Type B pancreatic cell (in vitro differentiated cells): ENCODE measurements at places on chromosomes 1 and 21. TPM values are rescaled to one million over a fixed set of nuclear protein-coding genes. Genes with fewer than 3 reads are reported as not detected.

- peaks cover 22% of the 10 kb centered on the region for H3K36me3 ChIP-seq
- H3K27me3 ChIP-seq = no peaks in the 10 kb centered on the region
- peak overlapping the region; percentile 95 for H3K4me3 ChIP-seq
- H3K4me1 ChIP-seq = peaks cover 25% of the 10 kb centered on the region
- DNase-seq = no peak
Observed at GRCh38 chr21:46322351-46323226, 1.1 kb downstream of the C21orf58 start.

DNA sequence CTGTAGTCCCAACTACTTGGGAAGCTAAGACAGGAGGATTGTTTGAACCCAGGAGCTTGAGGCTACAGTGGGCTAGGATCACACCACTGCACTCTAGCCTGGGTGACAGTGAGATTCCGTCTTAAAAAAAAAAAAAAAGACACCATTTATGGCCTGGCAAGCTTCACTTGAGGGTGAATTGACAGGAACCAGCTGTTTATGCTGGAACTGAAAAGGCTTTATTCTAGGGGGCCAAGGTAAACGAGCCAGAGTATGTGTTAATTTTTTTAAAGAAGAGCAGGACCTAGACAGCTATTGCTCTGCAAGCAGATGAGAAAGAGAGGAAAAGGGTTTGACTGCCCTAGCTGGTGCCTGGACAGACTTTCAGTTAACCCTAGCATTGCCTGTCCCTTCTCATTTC, 37.0 kb downstream of the S100A6 start:
- no peak overlapping the region for H3K4me3 ChIP-seq
- H3K4me1 ChIP-seq = peaks cover 7% of the 10 kb centered on the region
- peaks cover 6% of the 10 kb centered on the region for H3K27me3 ChIP-seq
- H3K27ac ChIP-seq = no peak overlapping the region
- H3K36me3 ChIP-seq = no peaks in the 10 kb centered on the region

- H3K27ac ChIP-seq = no peak overlapping the region
- H3K4me3 ChIP-seq = no peak overlapping the region
- H3K36me3 ChIP-seq = no peaks in the 10 kb centered on the region
- DNase-seq = no peak
- H3K4me1 ChIP-seq = peaks cover 5% of the 10 kb centered on the region
Observed at GRCh38 chr1:203407296-203407695, 56.4 kb upstream of the FMOD start.

- H3K27ac ChIP-seq = peak overlapping the region; percentile 48
- H3K27me3 ChIP-seq = no peaks in the 10 kb centered on the region
- no peak overlapping the region for H3K4me3 ChIP-seq
- H3K36me3 ChIP-seq = no peaks in the 10 kb centered on the region
Observed at GRCh38 chr21:39004634-39005501, 178.4 kb downstream of the PSMG1 start.

TSSK3 gene
- total RNA-seq = 2.1 and 3.8 TPM in 2 replicates

- no peaks in the 10 kb centered on the region for H3K27me3 ChIP-seq
- no peak for DNase-seq
- no peak overlapping the region for H3K4me3 ChIP-seq
- H3K4me1 ChIP-seq = peaks cover 3% of the 10 kb centered on the region
- H3K36me3 ChIP-seq = no peaks in the 10 kb centered on the region
Observed at GRCh38 chr1:10950316-10951172, 61.9 kb upstream of the TARDBP start.

DNA sequence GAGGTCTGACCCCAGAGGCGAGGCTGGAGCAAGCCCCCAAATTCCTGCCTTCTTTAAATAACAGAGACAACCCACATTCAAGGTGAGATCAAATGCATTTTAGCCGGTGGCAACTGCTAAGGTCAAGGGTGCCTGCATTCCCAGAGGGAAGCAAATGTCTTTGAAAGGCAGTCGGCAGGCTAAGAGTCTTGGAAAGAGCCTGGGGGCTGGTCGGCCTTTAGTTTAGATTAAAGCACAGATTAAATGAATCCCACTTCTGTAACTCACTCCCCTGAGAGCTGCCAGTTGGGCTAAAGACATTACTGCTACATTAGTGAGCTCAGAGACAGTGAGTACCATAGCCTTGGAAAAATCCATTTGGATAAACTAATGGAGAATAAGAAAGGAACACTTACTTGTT, 59.2 kb downstream of the HTR6 start:
- H3K4me1 ChIP-seq = peaks cover 10% of the 10 kb centered on the region
- no peak for DNase-seq
- H3K27ac ChIP-seq = no peak overlapping the region

KCNT2 gene
- 4.1 and 10.9 TPM in 2 replicates for total RNA-seq

DNA sequence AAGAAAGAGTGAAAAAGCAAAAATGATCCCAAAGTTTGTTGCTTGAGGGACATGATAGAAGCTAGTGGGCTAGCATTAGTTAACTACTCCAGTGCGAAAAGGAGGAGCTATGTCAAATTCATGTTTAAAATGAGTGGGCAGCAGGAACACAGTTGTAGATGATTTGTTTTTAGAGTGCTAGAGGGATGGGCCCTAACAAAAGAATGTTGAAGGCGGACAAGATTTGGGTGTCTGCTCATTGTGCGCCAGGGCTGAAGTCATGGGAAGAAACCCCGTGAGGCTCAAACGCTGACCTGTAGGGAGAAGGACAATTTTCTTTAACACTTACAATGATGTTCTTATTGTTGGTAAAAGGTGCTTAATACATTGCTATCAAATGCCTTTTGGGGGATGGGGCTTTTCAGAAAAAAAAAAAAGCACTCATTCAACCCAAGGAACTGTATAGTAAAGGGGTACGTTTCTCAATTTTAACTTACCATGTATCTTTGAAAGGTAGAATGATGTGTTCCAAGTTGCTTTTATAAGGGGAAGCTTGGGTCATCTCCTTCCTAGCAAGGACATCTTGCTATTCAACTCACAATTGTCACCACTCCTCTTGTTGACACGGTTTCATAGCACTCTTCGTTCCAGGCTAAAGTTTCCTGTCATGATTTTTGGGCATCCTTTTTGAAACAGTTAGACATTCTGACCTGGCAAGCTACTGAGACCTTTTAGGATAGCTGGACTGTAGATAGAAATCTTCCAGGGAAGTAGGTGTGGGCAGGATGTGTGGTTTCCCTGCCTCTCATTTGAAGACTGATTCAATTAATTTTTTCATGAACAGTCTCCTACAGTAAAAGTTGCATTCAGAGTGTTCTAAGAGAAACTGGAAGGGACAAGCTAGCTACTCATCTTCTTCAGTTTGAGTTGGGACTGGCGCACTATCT, 53.0 kb upstream of the CNN3 start:
- no peaks in the 10 kb centered on the region for H3K27me3 ChIP-seq
- DNase-seq = no peak
- H3K4me1 ChIP-seq = peaks cover 35% of the 10 kb centered on the region
- H3K27ac ChIP-seq = peak overlapping the region; percentile 17
- no peak overlapping the region for H3K4me3 ChIP-seq

DNA sequence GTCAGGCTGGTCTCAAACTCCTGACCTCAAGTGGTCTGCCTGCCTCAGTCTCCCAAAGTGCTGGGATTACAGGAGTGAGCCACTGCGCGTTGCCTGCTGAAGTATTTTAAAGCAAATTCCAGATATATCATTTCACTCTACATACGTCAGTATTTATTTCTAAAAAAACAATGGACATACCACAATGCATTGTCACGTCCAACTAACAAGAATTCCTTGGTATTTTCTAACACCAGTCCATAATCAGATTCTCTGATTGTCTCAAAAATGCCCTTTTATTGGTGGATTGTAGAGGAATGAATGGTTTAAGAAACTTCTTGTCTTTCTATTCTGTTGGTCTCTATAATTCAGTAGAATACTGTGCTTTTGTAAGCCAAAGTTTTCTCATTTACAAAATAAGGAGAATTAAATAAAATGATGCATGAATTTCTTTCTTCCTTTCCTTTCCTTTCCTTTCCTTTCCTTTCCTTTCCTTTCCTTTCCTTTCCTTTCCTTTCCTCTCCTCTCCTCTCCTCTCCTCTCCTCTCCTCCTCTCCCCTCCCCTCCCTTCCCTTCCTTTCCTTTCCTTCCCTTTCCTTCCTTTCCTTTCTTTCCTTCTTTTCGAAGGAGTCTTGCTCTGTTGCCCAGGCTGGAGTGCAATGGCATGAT, 55.8 kb downstream of the VPS13D start:
- H3K27ac ChIP-seq = no peak overlapping the region
- H3K27me3 ChIP-seq = no peaks in the 10 kb centered on the region
- peaks cover 33% of the 10 kb centered on the region for H3K36me3 ChIP-seq
- DNase-seq = no peak
- peaks cover 4% of the 10 kb centered on the region for H3K4me1 ChIP-seq

STIL gene
- 7.4 and 19.7 TPM in 2 replicates for total RNA-seq

RXFP4 gene
- total RNA-seq = not detected in 2 replicates

CYP4A11 gene
- not detected in 2 replicates for total RNA-seq
